ENCODE measurements at places on chromosomes 7 and 10.
A peak's percentile ranks its signal among the peaks of the same experiment; 100 is the strongest.

DNA sequence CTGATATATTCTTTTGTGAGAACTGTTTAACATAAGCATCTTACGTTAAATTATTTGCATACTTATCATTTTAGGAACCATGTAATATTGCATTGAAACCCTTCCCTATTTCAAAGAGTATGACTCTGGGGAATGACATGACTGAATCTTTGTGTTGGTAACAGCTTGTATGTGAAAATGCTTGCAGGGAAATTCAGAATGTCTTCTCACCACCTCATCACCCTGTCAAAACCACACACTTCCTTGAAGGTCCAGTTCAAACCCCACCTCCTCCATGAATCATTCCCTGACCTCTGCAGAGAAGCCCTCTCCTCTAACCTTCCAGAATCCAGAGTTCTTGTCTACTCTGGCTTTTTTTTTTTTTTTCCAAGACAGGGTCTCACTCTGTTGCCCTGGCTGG lies 26.3 kb upstream of the NKX2-3 start:
- DNase-seq = no peak

- DNase-seq = no peak
Measured at GRCh38 chr10:76451911-76452310, 1020.5 kb downstream of the LRMDA start.

- DNase-seq = no peak
Measured at GRCh38 chr7:50273870-50274269, 30.6 kb upstream of the IKZF1 start.

- no peak for DNase-seq
Measured at GRCh38 chr7:136509466-136509865, 359.0 kb upstream of the CHRM2 start.

GRCh38 chr7:83850125-83850524 lies 201.2 kb upstream of the SEMA3E start:
- no peak for DNase-seq

GRCh38 chr7:115086146-115086841 lies 164.4 kb downstream of the MDFIC start:
- no peak for DNase-seq

DNA sequence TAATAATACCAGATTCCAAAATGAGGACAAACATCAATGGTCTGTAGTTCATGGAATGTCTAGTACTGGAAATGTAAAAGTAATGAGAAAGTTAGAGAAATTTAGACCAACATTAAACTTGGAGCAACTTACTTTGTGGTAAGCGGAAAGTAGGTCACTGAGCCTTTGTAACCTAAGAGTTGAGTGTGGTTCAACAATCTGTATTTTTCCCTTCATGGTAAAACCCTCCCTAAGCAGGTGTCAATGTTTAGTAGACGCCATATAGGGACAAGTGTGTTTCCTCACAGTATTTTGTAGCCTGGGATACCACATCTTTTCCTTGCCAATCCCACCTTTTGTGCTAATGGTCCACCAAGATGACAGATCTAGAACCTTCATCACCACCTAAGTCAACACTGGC lies 67.3 kb upstream of the RSU1 start:
- DNase-seq = no peak

GRCh38 chr7:46257761-46258448 lies 336.8 kb upstream of the IGFBP3 start:
- no peak for DNase-seq

GRCh38 chr10:119679480-119679829 lies 28.3 kb downstream of the BAG3 start:
- no peak for DNase-seq

DNA sequence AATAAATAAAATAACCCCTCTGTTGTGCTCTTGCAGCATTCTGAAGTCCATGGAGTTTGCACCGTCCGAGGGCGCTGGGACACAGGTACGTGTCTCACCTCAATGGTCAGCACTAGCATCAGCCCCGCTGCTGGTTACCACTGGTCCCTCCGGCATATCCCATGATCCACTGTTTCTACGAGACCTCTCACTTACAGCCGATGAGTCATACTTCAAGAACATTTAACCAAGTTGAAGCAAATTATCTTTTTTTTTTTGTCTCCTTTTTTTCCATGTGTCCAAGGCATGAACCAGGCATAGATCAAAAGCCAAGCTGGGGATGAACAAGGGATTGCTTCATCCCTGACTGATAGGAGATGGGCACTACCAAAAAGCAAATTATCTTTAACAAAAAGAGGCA lies 92.9 kb upstream of the SH2B2 start:
- DNase-seq = no peak

- DNase-seq = peak; percentile 47
Measured at GRCh38 chr7:40057292-40057691, 77.1 kb downstream of the MPLKIP start.

Data from DMS153 (cell line).